ENCODE measurements at places on chromosomes 16 and 17. TPM values are rescaled to one million over a fixed set of nuclear protein-coding genes. Genes with fewer than 3 reads are reported as not detected.

DNA sequence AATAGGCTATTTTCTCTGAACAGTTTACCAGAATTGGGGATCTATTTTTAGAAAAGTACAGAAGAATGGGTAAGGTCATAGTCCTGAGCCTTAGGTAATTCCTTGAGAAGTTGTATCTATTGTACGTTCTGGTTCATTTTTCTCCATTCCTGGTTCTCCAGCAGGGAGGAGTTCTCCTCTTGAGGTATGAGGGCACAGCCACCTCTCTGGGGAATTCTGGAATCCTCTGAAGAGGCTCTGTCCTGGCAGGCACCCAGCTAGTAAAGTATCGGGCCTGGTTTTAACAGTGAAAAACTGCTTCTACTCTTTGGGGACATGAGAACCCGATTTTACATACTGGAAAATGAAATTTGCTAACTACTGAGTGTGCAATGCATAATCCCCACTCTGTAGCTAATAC, 19.6 kb upstream of the PMFBP1 start:
- no peak for DNase-seq

DNA sequence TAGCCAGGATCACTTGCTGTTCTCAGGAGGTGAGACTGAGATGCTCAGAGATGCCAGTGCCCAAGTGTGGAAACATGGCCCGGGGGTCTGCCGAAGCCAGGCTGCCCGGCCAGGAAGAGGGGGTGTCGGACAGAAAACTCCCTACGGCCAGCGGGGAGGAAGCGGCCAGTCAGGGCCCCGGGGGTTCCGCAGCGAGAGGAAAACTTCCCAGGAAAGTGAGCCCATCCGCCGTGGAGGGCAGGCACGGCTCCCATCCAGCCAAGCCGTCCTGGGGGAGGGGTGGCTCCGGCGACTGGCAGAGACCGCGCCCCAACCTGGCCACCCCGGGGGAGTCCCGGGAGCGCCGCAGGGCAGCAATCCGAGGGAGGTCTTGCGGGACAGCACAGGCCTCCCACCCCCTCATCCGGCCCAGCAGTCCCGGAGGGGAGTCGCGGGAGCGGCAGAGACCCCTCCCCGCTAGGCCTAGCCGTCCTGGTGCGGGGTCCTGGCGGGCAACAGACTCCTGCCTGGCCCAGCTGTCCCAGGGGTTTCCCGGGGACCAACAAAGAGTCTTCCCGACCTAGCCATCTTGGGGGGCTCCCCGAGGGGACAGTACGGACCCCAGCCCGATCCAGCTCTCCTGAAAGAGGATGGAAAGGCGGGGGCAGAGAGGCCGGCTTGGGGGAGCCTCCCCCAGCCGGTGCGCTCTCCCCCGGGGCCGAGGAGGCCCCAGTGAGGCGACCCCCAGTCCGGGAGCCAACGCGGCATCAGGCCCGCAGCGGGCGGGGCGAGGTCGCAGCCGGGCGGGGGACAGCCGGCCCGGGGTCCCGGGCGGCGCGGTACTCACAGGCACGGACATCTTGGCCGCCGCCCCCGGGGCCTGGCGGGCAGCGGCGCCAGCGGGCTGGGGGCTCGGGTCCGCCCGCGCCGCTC, 13.8 kb upstream of the BCAR1 start:
- no peak for DNase-seq

GRCh38 chr17:36001110-36001771, at the start of gene CCL15:
TSS of gene CCL15 (minus strand) at chr17:36001553. CDS start at chr17:36001492, 61 bp downstream.
- no peak for DNase-seq

The HGS gene
- 239 TPM for total RNA-seq

The ANKRD40CL gene
- total RNA-seq: not detected
